ENCODE measurements at places on chromosomes 11 and 22.

DNA sequence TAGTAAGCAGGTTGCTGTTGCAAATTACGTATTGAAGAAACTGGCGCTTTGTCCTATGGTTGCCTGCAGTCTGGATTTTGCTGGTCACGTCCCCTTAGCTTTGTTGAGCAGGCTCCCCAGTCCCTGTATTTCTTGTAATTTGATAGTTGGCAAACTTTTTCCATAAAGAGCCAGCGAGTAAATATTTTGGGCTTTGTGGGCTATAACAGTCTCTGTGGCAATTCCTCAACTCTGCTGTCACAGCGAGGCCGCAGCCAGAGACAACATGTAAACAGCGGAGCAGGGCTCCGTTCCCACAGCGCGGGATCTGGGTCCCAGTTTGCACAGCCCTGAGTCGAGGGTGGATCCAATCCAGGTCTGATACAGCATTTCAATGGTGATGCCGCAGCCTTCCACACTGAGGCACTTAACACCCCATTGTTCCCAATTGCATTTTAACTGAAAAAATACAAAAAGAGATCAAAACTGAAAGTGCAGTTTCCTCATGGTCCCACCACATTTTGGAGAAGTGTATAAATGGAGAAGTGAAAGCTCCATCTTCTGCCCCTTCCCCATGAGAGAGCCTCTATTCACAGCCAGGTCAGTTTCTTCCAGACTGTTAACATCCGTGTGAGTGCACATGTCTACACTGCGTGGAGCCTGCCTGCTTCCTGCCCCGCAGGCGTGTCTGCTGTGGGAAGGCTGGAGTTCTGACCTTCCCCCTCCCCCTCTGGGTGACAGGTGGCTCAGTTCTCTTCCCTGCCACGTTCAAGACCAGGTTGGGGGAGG is 89.1 kb downstream of the RPS6KA4 start:
- DNase-seq = no peak

- DNase-seq = no peak
These were observed 134.8 kb downstream of the TRPC6 start for GRCh38 chr11:101448881-101449442.

GRCh38 chr22:28728002-28728401 is 13.6 kb downstream of the CHEK2 start:
- DNase-seq = no peak

- no peak for DNase-seq
These were observed 45.5 kb upstream of the MICAL2 start for GRCh38 chr11:12064954-12065280.

GRCh38 chr11:87879118-87879517 is 296.1 kb downstream of the RAB38 start:
- DNase-seq = no peak

DNA sequence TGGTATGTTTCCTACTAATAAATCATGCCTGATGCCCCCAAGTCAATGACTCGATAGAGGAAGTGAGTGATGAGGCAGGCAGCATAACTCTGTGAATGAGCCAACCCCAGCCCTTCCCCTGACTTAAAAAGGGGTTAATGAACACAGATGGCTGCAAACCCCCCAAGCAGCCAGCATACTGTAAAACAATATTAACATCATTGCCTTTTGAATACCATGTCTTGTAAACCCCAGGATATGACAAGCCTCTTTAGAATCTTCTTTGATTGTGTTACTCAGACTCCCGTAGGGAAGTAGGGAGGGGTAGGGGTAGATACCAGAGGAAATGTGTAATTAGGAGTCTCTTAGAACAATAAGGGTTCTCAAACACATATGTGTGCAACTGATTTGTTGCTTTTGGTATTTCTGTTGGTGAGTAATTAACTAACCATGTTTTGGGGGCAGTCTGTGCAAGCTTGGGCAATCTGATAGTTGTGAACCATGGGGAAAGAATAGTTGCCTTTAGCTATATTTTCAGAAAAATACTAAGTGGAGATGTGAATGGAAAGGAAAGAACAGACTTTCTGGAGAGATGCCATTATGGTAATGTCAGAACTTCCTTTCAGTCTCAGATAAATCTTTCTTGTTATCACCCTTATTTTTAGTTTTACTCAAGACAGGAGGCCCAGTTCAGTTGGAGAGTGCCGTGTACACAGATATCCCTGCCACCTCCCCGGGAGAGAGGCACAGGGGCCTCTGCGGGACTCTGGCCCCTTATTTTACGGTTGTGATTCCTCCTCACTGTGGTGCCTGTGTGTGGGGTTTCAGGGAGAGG is 701.8 kb downstream of the NTM start:
- DNase-seq = no peak

- DNase-seq = no peak
These were observed 60.5 kb upstream of the SHISAL1 start for GRCh38 chr22:44373234-44373633.

DNA sequence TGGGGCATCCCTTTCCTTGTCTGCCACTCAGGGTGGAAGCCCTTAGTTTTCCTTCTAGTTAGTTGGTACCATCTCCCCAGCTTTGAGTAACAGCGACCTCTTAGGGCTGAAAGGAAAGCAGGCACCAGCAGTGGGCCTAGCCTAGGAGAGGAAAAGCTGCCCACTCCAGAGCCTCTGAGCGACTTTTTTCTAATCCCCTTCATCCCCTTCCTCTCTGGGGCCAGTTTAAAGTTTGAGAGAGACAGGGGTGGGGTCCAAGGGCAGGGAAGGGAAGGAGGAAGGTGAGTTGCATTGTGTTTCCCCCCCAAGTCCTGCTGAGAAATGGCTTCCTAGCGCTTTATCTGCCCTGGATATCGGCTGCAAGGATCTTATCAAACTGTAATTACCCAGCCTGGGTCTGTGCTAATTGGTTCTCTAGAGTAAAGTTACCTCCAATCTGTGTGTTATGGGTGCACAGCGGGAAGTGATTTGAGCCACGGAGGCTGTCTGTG is 573.9 kb upstream of the CADM1 start:
- no peak for DNase-seq

DNA sequence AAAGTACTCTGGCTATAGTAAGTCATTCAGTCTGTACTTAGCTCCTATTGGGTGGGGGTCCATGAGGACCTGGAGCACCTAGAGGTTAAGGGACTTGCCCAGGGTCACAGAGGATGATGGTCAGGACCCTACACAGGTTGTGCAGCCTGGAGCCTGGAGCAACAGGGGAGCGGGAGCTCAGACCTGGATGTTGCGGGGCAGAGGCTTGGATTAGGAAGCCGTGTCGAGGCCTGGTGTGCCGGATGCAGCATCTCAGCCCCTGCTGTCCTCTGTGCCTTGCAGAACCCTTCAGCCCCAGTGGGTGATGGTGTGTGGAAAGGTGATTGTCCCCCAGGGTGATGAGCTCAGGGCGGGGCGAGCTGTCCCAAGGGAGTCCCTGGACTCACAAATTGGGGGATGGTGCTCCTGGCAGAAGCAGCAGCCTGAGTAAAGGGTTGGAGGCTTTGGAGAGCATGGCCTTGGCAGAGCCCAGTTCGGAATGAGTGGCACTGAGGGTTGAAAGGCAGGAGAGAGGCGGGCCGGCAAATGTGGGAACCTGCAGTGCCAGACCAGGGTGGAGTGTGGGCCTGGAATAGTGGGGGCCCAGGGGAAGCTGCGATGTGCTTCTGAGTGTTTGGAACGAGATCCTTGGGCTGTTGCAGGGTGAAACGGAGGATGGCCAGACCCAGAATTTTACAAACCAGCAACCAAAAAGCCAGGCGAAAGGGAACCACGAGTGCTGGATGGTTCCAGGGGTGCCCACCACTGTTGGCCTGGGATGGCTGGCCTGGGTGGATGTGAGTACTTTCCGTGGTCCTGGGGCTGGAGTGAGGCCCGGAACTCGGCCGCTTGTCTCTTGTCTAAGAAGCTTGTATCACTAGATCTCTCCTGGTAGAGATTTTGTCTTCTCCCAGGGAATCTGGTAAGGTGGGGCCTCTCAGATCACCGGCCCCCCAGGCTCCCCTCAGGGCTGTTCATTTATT is 2.9 kb downstream of the TPCN2 start:
- no peak for DNase-seq

DNA sequence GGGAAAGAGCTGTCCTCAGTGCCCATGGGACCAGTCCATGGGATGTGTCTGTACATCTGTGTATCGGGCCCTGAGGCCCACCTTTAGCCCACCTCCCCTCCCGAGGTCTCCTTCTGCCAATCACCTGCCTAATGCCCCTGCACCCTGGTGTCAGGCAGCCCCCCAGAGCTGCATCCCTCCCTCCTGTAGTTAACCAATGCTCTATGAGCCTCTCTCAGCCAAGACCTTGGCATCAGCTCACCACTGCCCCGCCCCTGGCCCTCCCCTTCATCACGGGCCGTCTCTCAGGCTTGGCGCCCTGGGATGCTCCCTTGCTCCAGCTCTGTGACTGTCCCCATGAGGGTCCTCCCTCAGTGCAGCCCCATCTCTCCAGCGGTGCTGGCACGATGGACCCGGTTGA is 18.5 kb downstream of the MGAT3 start:
- DNase-seq = no peak

All from stimulated activated CD4-positive, alpha-beta T cell treated with anti-CD3 and anti-CD28 coated beads, Interleukin-12 subunit alpha, Interleukin-12 subunit beta, amount 100 ng/mL, for 4 hours (primary cell).